ENCODE measurements at places on chromosomes 3 and 15.

DNA sequence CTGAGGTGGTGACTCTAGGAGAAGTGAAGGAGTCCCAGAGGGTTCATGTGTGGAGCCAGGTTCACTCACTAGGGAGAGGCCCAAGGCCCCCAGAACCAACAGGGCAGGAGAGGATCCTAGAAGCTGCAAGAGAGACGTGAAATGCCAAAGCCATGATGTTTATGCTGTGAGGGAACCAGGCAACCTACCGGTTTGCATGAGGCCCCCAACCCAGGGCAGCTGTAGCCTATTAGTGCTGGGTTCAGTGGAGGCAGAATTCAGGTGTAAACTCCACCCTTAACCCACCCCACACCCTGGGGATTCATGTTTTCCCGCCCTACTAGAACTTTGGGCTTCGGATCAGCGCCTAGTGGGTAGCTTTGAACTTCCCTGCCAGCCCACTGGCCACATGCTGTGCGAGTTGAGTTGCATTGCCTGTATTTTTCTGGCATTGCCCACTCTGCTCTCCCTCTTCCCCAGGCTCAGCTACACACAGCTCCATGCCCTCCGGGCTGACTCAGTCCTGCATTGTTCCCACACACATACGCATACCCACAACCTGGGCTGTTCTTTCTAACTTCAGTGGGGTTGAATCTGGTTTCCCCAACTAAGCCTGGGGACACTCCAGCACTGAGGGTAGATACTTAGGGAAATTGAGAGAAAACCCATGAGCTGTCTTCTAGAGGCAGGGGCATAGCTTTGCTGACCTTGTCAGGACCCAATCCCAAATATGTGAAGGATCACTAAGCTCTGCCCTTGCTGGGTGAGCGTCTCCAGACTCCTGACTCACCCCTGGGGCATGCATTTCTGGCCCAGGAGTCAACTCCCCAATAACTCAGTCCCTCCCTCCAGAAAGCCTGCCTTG is 2.0 kb upstream of the ZBTB47 start:
- DNase-seq, result no peak

GRCh38 chr3:176159796-176160195 is 1037.5 kb downstream of the TBL1XR1 start:
- no peak for DNase-seq

DNA sequence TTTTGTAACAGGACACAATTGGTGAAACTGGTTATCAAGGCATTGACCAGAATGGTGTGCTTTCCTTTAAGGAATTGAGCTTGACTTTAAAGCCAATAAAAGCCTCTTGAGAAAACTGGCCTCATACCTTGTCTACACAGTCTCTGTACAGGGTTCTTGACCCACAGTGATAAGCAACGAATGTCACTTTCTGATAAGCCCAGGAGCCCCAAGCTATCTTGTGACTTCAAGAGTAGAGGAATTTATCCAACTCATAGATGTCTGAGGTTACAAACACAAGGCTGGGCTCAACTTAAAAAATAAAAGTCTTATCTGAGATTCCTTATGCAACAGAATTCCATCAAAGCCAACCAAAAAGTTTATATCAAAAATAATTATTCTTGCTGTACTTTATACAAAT is 212.1 kb downstream of the GBE1 start:
- no peak for DNase-seq

- DNase-seq, result peak; percentile 66
Measured at GRCh38 chr3:23762759-23763477, 42.8 kb upstream of the UBE2E1 start.

- no peak for DNase-seq
Measured at GRCh38 chr3:123883111-123883510, 1.0 kb downstream of the MYLK start.

GRCh38 chr3:127690106-127690505 is 17.4 kb downstream of the ABTB1 start:
- no peak for DNase-seq

Data from retina (tissue), 1 donor.